ENCODE measurements at places on chromosomes 11 and 22.

GRCh38 chr11:111300569-111300968, 2.2 kb downstream of the POU2AF3 start:
- no peak for DNase-seq

- no peak for DNase-seq
These were observed 81.9 kb upstream of the PICALM start for GRCh38 chr11:86150847-86151173.

DNA sequence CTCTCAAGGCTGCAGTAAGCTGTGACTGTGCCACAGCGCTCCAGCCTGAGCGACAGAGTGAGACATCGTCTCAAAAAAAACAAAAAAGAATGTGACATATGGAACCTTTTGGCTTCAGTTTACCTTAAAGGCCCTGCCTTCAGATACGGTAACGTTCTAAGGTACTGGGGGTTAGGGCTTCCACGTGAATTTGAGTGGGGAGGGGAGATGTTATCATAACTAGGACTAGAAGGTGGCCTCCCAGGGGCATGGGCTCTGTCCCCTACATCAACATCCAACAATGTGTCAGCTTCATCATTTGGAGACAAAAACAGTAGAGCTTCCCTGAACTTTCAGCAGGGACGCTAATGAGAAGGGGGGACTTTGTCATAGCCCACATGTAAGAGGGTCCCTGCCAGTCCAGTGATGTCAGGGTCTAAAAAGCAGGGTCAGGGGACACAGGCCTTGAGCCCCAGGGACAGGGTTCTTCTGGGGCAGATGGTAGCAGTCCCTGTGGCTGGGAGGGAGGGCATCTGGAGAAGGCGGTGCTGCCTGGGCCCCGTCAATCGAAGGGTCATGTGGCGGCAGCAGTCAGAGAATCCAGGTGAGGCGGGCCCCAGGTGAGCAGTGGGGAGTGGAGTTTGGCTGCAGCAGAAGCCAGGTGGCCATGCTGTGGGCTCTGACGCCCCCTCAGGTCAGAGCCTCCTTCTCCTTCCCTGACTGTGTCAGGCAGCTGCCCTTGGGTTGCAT, 79.8 kb downstream of the BCR start:
- no peak for DNase-seq

GRCh38 chr22:47121791-47122190, 359.3 kb downstream of the TBC1D22A start:
- DNase-seq: no peak

DNA sequence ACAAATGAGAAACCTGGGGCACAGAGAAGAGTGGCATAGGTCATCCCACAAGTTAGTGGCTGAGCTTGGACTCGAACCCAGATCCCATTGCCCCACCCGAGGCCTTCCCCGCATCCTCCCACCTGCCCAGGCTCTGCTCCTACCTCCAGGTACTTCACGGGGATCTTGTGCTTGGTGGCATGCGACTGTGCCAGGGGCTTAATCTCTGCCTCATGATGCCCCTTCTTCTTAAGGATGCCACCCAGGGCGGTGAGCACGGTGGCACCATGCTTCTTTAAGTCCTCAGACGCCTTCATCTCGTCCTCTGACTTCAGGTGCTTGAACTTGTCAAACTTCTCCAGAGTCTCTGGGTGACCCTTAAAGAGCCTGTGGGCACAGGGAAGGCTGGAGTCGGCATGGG, 6.4 kb downstream of the MB start:
- no peak for DNase-seq
